ENCODE measurements at places on chromosomes 12 and 14.

DNA sequence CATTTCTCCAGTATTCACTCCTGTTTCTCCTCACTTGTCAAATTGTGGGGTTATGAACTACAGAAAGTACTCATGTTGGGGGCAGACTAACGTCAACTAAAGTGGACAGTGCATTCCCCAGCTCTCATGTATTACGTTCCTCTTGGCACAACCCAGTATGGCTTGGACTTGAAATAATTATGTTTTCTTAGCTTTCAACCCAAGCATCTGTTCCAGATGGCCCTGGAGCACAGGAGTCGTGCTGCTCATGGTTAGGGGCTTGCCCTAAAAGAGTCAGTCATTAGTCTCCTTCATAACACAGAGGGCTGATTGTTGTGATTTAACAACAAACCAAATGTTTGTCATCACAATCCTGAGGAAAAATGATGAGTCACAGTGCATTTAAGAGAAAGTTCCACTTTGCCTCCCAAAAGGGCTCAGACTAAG is 154.4 kb downstream of the RPAP3 start:
- DNase-seq = no peak

GRCh38 chr14:69553252-69553651 is 21.4 kb downstream of the CCDC177 start:
- DNase-seq = no peak

- no peak for DNase-seq
Measured at GRCh38 chr14:68695326-68695768, 97.5 kb downstream of the ZFP36L1 start.

DNA sequence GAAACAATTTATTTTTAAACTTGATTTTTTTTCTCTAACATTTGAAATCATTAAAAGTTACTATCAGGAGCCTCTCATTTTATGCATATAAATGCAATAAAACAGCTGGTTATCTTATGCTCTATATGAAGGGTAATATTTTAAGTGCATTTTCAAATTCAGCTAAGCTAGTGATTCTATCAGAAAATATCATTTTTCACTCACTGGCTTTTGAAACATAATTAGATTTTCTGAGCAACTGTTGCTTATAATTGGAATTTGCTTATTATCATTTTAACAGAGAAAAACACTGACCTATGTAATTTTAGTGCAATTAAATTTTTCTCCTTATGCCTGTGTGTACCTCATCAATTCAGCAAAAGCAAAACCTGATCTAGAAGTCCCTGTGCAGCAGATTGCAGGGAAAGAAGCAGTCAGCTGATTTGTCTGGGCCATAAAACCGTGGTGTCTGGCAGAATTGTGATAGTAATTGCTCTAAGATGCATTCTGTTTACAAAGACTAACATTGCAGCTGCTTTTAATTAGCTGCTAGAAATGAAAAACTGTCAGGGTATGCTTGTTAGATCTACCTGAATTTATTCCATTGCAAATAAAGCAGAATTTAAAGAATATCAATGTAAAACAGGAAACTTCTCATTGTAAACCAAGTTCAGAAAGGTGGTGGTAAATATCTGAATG is 75.0 kb downstream of the BICD1 start:
- DNase-seq = no peak

- no peak for DNase-seq
Measured at GRCh38 chr12:113988064-113988451, 21.9 kb upstream of the RBM19 start.

DNA sequence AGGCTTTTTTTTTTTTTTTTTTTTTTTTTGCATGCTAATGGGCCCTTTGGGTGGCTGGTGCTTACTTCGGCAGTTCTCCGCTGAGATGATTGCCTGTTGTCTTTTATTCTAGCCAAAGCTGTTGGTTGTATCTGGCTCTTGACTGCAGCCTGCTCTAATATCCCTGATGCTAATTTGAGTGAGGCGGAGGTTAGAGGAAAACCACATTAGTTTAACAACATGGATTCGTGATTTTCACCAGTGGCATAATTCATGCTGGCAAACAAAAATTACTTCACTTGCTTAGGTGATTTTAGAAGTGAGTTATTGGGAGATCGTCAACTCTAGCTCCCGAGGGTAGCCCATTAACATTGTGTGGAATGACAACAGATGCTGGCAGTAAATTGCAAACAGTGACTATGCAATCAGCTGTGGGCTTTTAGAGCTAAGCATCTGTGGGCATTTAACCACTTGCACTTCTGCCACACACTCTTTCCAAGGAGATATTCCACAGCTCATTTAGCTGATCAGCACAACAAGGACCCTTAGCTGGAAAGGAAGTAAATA is 97.6 kb upstream of the ZDHHC17 start:
- no peak for DNase-seq

DNA sequence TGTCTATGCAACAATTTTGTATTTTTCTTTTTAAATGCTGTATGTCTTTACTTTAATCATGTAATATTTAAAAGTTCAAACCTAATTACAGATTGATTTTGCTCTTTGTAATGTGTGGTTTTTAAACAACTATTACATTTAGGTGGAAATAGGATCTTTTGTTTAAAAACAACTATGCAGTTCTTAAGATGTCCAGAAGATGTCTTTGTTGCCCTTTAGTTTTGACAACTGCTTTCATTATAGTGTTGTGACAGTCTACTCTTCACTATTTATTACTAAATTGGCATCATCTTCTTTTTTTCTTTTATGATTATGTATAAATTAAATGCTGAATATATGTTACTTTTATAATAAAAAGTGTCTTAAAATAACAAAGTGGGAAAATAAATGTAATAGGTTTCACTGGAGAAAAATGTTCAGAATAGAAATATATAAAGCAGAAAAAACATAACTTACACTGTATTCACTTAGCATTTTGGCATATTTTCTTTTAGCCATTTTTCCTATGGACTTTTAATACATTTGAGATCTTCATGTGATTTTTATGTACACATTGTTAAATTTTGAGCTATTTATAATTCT is 27.1 kb upstream of the PCNX4 start:
- no peak for DNase-seq

DNA sequence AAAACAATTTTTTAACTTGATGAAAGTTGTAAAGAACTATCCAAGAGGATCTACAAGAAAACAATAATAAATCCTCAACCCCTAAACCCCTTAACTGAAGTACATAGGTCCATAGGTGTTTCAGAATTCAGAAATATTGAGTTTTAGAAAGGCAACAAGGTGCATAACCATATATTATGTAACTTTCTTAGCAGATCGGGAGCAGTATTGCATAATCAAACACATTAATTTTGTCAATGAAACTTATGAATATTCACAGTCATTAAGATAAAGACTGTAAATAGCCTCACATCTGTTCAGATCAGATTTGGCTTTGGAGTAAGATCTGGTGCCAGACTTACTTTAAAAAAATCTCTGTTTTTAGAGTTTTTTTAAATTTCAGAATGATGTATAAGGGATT is 647.1 kb upstream of the FLRT2 start:
- DNase-seq = no peak
